Posterior cingulate gyrus (tissue), 11 donors: ENCODE measurements at places on chromosomes 1 and 21.

- DNase-seq = no peak
Observed at GRCh38 chr1:201268604-201269151, 14.6 kb upstream of the PKP1 start.

GRCh38 chr1:86687595-86687994, 16.8 kb upstream of the SH3GLB1 start:
- DNase-seq = no peak

DNA sequence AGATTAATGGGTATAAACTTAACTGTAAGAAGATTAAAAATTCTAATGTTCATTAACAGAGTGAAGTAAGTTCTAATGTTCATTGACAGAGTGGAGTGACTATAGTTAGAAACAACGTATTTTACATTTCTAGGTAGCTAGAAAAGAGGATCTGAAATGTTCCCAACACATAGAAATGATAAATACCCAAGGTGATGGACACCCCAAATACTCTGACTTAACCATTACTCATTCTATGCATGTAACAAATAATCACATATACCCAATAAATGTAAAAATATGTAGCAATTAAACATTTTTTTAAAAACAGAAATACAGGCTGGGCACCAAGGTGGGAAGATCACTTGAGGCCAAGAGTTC, 62.1 kb downstream of the ABL2 start:
- no peak for DNase-seq

- no peak for DNase-seq
Observed at GRCh38 chr1:240999826-241000225, 357.2 kb downstream of the RGS7 start.

DNA sequence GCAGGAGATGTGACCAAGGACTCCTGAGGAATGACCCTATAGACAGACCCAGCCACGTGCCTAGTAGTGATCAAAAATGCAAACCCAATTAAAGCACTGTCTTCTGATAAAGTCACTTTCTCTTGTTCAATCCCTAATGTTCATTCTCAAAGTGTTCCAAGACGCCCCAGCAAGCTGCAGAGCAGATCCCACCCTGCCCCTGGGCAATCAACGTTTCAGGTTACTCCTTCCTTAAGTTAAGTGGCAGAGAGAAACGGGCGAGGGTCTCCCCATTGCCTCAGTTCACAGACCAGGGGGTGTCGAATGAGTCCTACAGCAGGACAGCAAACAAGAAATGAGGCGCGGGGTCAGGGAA, 699 bp upstream of the RGS2 start:
- DNase-seq = no peak

DNA sequence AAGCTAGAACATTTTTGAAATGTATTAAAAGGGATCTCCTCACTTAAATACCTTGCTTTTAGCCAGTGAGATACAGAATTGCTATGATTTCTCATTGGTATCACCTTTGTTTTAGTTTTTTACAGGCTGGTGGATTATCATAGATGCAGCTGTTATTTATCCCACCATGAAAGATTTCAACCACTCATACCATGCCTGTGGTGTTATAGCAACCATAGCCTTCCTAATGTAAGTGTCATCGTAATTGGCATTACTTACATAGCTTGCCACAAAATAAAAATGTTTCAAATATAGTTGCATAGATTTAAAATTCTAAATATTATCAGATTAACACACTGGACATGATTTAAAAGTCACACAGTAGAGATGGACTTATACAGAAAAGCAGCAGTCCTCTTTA, 4.7 kb downstream of the TMEM50A start:
- DNase-seq = no peak

DNA sequence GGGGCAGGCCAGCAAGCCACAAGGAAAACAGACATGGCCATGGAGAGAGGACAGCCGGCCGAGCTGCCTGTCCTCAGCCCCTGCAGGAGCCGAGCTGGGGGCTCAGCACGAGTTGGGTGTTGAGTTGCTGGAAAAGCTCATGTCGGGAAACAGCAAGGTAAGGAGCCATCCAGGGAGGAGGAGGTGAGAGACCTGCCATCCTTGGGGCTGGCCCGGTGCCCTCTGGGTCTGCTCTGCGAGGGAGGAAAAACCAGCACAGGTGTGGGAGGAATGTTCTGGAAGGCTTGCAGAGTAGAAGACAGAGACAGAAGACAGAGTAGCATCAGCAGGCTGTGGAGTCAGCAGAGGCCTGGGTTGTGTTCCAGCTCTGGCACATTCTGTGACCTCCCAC, 548.8 kb downstream of the PTPRU start:
- no peak for DNase-seq

DNA sequence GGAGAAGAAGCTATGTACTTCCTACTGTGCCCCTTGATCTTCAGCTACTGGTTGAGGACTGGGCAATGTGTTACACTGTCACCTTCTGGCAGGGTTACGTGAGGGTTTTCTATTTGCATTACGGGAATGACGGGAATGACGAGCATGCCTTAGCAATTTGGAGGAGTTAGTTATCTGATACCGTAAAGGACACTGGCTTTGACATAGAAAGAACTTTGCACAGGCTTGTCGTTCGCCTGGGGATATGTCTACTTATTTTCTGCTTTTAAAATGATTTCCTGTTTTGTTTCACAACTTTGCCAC, 19.8 kb upstream of the ACBD6 start:
- DNase-seq = no peak
